Ovary (tissue), 10 donors: ENCODE measurements at places on chromosomes 3 and 15. TPM values are rescaled to one million over a fixed set of nuclear protein-coding genes. Genes with fewer than 3 reads are reported as not detected.

- H3K27me3 ChIP-seq: no peaks in the 10 kb centered on the region
- no peaks in the 10 kb centered on the region for H3K4me1 ChIP-seq
- DNase-seq: no peak
- H3K36me3 ChIP-seq: no peaks in the 10 kb centered on the region
These were observed 118.9 kb downstream of the ANXA2 start for GRCh38 chr15:60278879-60279278.

DNA sequence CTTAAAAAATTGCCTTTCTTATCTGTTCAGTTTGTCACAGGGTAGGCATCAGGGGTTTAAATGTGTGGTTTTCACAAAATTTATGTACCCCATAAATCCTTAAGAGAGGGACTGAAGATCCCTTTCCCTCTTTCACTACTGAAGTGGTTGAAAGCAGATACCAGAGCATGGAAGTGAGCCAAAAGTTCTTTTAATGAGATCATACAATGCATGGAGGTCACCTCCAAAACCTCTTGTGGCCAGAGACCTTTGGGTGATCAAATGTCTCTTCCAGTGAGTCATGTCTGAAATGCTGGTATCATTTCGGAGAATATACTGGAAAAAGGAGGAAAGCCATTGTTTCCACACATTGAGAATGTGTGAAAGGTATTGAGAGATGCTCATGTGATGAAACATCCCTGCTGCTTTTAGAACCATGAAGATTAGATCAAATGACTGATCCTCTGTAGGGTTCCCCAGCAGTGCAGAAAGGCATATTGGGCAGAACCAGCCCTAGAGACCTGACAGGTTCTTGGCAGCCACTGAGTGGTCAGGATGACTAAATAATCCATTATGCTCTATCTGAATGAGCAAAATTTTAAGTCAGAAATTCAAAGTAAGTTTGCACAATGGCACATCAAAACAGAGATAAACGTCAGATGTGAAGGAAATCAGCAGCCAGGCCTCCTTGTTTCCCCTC, 165.8 kb upstream of the SLC2A2 start:
- H3K4me3 ChIP-seq: no peak overlapping the region
- H3K27me3 ChIP-seq: no peaks in the 10 kb centered on the region
- H3K36me3 ChIP-seq: no peaks in the 10 kb centered on the region
- no peaks in the 10 kb centered on the region for H3K4me1 ChIP-seq

- no peaks in the 10 kb centered on the region for H3K27me3 ChIP-seq
- H3K4me1 ChIP-seq: peaks cover 1% of the 10 kb centered on the region
- no peaks in the 10 kb centered on the region for H3K36me3 ChIP-seq
- H3K27ac ChIP-seq: no peak overlapping the region
- DNase-seq: no peak
These were observed 101.1 kb downstream of the DLG1 start for GRCh38 chr3:197197334-197197733.

DNA sequence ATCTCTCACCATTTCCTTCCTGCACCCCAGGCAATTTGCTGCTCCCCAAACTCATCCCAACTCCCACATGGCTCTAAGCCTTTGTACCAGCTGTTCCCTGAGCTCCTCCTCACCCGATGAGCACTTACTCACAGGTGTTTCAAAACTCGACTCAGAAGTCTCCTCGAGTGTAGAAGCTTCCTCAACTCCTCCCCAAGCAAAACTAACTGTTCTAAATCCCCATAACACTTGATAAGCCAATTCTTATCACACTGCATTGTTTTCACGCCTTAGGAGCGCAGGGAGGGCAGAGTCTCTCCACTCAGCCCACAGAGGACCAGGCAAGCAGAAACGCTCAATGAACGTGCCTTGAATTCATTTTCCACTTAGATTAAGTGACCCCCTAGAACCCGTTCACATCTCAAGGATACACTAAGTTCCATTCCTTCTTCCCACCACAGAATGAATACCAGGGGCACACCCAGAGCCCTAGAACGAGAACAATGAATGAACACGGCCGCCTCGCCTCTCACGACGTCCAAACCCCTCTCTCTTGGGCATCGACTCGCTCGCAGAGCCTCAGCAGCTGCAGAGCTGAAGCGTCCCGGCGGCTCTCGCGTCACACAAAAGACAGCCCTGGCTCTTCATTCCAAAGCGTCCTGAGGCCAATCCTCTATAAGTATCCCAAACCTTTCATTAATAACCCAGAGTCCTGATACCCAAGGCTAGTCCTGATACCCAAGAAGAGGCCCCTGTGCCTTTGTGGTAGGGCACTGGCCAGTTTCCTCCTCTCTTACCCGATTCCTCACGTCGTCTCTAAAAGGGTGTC, 1.1 kb downstream of the RAF1 start:
- no peaks in the 10 kb centered on the region for H3K36me3 ChIP-seq
- peak overlapping the region; percentile 99 for H3K27ac ChIP-seq
- DNase-seq: no peak
- no peaks in the 10 kb centered on the region for H3K27me3 ChIP-seq
- peaks cover 13% of the 10 kb centered on the region for H3K4me1 ChIP-seq
- peak overlapping the region; percentile 96 for H3K4me3 ChIP-seq

Gene CHRM5
- total RNA-seq: not detected

Gene ARPC4
- total RNA-seq: 66.9 TPM

GRCh38 chr15:25541228-25541627, 102.4 kb upstream of the UBE3A start:
- no peaks in the 10 kb centered on the region for H3K36me3 ChIP-seq
- H3K4me1 ChIP-seq: no peaks in the 10 kb centered on the region
- H3K4me3 ChIP-seq: no peak overlapping the region
- H3K27me3 ChIP-seq: no peaks in the 10 kb centered on the region
- DNase-seq: no peak
- no peak overlapping the region for H3K27ac ChIP-seq

- H3K27me3 ChIP-seq: no peaks in the 10 kb centered on the region
- no peaks in the 10 kb centered on the region for H3K36me3 ChIP-seq
- H3K4me1 ChIP-seq: no peaks in the 10 kb centered on the region
- H3K27ac ChIP-seq: no peak overlapping the region
- no peak for DNase-seq
These were observed 13.6 kb downstream of the GLDN start for GRCh38 chr15:51355096-51355495.

Gene CHRD
- total RNA-seq: 20.5 TPM

GRCh38 chr3:136931606-136932005, 26.2 kb upstream of the IL20RB start:
- H3K4me3 ChIP-seq: no peak overlapping the region
- DNase-seq: no peak
- no peak overlapping the region for H3K27ac ChIP-seq
- no peaks in the 10 kb centered on the region for H3K4me1 ChIP-seq

Gene STARD9
- 14.8 TPM for total RNA-seq

Gene RSRC1
- total RNA-seq: 30.2 TPM

Gene CYP1A1
- not detected for total RNA-seq

GRCh38 chr3:152269056-152269830, 514 bp downstream of the MBNL1 start:
- peaks cover 7% of the 10 kb centered on the region for H3K4me1 ChIP-seq
- peak overlapping the region; percentile 95 for H3K27ac ChIP-seq
- peak; percentile 65 for DNase-seq
- peak overlapping the region; percentile 84 for H3K4me3 ChIP-seq
- no peaks in the 10 kb centered on the region for H3K36me3 ChIP-seq

DNA sequence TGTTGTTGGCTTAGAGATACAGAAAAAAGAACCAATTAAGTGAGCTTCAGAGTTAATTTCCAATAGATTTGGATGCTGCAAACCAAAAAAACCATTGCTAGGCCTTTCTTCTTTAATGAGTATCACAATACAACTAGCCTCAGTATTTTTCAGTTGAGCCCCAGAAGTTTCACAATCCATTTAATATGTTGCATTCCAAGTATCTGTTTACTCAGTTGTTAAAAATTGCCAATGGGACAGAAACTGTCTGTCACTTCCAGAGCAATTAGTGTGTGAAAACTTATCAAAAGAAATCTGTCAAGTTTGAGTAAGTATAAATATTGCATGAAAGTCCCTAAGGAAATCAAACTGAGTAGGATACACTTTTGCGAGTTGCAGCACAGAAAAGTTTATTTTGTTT, 247.8 kb downstream of the IL5RA start:
- no peaks in the 10 kb centered on the region for H3K4me1 ChIP-seq
- H3K27ac ChIP-seq: no peak overlapping the region
- DNase-seq: no peak

GRCh38 chr3:34256021-34256420, 457.6 kb downstream of the PDCD6IP start:
- H3K4me3 ChIP-seq: no peak overlapping the region
- H3K4me1 ChIP-seq: peaks cover 1% of the 10 kb centered on the region
- H3K27ac ChIP-seq: no peak overlapping the region

Gene SEMA3B
- 224 TPM for total RNA-seq

Gene ECE2
- total RNA-seq: not detected

Gene ROBO1
- 28.1 TPM for total RNA-seq

- no peaks in the 10 kb centered on the region for H3K36me3 ChIP-seq
- no peak overlapping the region for H3K27ac ChIP-seq
- H3K4me3 ChIP-seq: no peak overlapping the region
- no peaks in the 10 kb centered on the region for H3K27me3 ChIP-seq
- no peak for DNase-seq
- no peaks in the 10 kb centered on the region for H3K4me1 ChIP-seq
These were observed 760.4 kb downstream of the NTRK3 start for GRCh38 chr15:87496109-87496508.

DNA sequence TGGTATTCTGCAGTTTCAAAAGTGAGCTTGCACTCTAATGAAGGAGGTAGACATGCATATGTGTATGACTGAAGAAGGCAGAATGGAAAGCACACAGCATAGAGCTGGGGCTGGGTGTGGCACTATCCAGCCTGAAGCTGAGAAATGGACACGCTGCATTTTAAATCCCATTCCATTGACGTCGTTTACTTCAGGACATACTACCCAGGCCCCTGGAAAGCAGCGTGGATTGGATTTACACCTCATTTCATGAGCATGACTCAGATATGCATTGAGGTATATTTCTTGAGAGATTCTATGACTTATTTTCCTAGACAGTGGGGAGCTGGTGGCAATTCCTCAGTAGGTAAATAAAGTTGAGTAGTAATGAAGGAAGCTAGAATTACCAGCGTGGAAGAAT, 101.4 kb downstream of the ABI3BP start:
- no peaks in the 10 kb centered on the region for H3K27me3 ChIP-seq
- no peak overlapping the region for H3K27ac ChIP-seq
- H3K36me3 ChIP-seq: no peaks in the 10 kb centered on the region
- H3K4me1 ChIP-seq: no peaks in the 10 kb centered on the region
- DNase-seq: no peak
- no peak overlapping the region for H3K4me3 ChIP-seq

Gene UTS2B
- 0.92 TPM for total RNA-seq

GRCh38 chr3:62708638-62709373, 166.4 kb downstream of the CADPS start:
- H3K4me1 ChIP-seq: peaks cover 5% of the 10 kb centered on the region
- no peak overlapping the region for H3K27ac ChIP-seq
- no peaks in the 10 kb centered on the region for H3K36me3 ChIP-seq
- H3K27me3 ChIP-seq: no peaks in the 10 kb centered on the region

Gene TF
- total RNA-seq: 6.8 TPM

DNA sequence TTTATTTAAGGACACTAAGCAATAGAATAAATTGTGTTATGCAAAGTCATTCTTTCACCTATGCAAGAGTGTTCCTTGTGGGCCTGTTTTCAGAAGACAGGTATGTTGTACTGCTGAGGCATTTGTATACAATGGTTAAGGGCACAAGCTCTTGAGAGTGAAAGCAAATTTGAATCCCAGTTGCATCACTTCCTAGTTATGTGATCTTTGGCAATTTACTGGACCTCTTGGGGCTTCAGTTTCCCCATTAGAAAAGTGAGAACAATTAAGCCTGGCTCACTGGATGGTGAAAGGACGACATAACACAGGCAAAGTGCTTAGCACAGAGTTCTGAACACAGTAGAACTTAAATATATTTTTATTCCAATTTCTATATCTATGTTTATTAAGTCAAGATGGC, 117.4 kb downstream of the EFHB start:
- H3K36me3 ChIP-seq: no peaks in the 10 kb centered on the region
- H3K27me3 ChIP-seq: no peaks in the 10 kb centered on the region
- H3K4me1 ChIP-seq: no peaks in the 10 kb centered on the region
- no peak overlapping the region for H3K4me3 ChIP-seq
- H3K27ac ChIP-seq: no peak overlapping the region
- DNase-seq: no peak

DNA sequence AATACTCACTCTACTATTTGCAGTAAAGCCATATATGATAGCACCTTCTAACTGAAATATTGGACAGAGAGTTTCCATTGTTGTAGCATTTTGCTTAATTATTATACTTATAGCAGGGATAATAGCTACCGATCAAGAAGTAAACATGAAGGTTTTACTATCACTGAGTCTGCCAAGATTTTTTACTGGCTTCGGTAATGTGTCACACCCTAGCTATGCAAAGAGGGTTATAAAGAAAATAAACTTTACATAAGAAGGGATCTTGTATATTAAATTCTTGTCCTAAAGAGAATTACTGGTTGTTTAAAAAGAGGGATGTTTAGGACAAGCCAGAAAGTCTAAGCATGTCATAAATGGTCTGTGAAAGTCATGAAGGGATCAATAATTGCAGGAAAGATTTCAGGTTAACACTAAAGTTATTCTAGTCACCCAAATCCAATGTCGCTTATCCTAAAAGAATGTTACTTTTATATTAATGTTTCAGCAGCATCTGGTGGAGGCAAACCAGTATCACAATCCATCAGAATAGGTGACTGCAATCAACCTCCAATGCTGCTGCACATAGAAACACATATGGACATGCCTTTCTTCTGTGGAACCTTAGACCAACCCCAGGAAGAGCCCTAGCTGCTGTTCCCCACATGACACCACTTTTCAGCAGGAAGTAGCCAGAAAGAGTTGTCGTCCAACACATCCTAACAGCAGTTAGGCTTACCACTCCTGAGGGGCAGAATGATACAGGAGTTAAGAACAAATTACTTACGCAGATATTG, 62.7 kb upstream of the GK5 start:
- H3K4me3 ChIP-seq: no peak overlapping the region
- H3K4me1 ChIP-seq: peaks cover 1% of the 10 kb centered on the region
- no peaks in the 10 kb centered on the region for H3K27me3 ChIP-seq
- DNase-seq: no peak
- H3K36me3 ChIP-seq: no peaks in the 10 kb centered on the region

Gene DNAH12
- total RNA-seq: 20.1 TPM

Gene CSPG4
- 5.2 TPM for total RNA-seq

DNA sequence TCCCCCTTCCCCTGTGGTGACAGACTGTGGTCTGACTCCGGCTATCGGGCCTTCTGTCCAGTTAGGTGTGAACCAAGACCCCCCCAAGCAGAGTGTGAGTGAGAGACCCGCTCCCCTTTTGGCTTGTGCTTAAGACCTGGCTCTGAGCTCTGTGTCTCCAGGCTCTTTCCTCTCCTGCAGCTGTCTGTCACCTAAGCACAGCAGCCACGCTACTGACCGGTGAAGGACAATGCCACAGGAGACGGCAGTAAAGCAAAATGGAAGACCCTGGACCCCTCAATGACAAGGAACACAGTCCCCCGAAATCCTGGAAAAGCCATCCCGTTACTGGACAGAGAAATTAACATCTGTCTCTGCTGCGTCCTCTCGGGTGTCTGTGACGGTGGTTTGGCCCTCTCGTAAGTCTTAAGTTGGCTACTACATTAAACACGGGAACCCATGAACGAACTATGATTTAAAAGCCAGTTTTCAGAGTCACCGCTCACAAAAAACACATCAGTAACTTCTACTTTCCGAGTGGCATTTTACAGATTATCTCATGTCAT, 53.7 kb downstream of the CHSY1 start:
- H3K27me3 ChIP-seq: no peaks in the 10 kb centered on the region
- H3K27ac ChIP-seq: no peak overlapping the region
- peaks cover 19% of the 10 kb centered on the region for H3K4me1 ChIP-seq
- no peaks in the 10 kb centered on the region for H3K36me3 ChIP-seq
